T-helper 1 cell (primary cell): ENCODE measurements at places on chromosomes 12 and 14.
A peak's percentile ranks its signal among the peaks of the same experiment; 100 is the strongest.

DNA sequence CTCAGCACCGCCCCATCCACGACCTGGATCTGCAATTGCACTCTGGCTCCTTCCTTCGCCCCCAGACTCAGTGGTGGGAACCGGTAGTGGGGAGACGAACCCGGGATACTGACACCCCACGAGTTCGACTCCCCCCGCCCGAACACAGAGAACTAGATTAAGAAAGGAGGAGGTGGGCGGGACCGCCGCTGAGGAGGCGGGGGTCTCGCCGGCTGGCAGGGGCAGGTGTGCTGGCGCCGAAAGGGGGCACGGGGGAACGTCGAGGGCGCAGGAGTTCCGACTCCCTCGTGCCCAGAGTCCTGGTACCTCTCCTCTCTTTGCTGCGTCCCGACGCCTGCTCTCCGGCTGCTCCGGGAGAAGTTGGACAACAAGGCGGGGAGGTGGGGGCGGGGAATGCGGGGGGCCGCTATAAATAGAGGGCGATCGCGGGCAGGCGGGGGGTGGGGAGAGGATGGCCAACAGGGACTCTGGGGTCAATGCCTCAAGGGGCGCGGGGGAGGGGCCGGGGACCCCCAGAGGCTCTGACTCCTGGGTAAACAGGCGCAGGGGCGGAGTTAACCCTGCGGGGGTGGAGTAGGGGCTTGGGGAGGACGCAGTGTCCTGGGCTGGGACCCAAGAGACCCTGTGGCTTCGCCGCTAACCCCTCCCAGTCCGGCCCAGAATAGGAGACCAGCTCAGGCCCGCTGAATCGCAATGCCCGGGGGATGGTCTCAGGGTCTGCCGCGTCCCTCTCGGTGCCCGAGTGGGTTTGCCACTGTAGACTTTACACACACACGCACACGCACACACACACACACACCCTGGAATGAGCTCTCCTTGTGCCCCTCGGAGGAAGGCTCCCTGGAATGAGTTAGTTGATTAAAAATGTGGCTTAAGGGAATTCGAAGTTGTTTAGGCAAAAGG, 761 bp upstream of the NDRG2 start:
- DNase-seq = no peak

GRCh38 chr14:79044894-79045624, 874.9 kb downstream of the NRXN3 start:
- DNase-seq = no peak

GRCh38 chr14:93543766-93544165, 113.0 kb downstream of the UNC79 start:
- no peak for DNase-seq

- peak; percentile 46 for DNase-seq
Measured at GRCh38 chr14:104137297-104138097, 890 bp upstream of the KIF26A start.

- no peak for DNase-seq
Measured at GRCh38 chr12:125099409-125099782, 34.2 kb downstream of the AACS start.

DNA sequence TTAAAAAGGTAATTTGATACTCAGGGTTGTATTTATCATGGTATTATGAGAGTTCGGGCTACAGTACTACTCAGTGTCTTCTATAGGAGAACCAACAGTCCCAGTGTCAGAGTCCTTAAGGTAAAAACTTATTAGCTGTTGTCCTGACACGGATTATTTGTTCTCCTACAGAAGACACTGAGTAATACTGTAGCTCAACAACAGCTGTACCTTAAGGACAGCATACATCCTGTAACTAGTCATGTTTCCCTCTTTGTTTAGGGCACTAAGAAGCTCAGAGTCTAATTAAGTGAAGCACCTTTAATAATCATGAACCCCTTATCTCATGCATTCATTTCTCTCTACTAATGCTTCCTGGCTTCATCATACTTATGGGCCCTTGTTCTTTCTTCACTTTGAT, 33.9 kb downstream of the ARF6 start:
- DNase-seq = no peak

- DNase-seq = no peak
Measured at GRCh38 chr12:123907726-123908476, 64.7 kb downstream of the CCDC92 start.

GRCh38 chr12:90922145-90922627, 32.8 kb downstream of the CCER1 start:
- DNase-seq = no peak

GRCh38 chr12:74689071-74689655, 151.5 kb downstream of the ATXN7L3B start:
- no peak for DNase-seq

- no peak for DNase-seq
Measured at GRCh38 chr12:116697716-116698115, 40.2 kb downstream of the SPRING1 start.

GRCh38 chr14:29042551-29042950, 276.0 kb downstream of the FOXG1 start:
- DNase-seq = no peak

DNA sequence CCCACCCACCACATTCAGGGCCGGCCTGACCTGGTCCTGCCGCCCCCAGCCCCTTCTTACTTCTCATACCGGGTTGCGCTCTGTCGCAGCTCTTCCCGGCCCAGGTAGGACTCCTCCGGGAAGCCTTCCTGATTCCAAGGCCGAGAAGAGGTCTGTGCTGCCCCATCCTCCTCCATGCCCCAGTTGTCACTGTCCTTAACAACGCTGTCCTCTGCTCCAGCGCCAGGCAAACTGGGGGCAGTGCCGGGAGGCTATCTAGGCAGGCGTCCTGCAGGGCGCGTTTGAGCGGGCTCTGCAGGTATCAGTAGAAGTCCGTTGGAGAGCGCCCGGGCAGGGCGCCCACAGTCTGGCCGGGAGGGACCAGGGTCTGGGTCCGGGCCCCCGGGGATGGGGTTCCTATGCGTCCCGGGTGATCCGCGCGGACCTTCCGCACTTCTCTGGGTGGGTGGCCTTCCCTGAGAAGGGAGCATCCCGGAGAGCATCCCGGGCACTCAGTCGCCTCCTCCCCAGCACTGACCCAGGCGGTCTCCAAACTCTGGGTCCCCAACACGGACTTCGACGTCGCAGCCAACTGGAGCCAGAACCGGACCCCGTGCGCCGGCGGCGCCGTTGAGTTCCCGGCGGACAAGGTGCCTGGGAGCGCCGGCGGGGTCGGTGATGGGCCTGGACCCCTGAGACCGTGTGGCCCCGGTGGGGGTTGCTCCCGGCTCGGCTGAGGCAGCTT, 900 bp downstream of the AMN start:
- DNase-seq = no peak

DNA sequence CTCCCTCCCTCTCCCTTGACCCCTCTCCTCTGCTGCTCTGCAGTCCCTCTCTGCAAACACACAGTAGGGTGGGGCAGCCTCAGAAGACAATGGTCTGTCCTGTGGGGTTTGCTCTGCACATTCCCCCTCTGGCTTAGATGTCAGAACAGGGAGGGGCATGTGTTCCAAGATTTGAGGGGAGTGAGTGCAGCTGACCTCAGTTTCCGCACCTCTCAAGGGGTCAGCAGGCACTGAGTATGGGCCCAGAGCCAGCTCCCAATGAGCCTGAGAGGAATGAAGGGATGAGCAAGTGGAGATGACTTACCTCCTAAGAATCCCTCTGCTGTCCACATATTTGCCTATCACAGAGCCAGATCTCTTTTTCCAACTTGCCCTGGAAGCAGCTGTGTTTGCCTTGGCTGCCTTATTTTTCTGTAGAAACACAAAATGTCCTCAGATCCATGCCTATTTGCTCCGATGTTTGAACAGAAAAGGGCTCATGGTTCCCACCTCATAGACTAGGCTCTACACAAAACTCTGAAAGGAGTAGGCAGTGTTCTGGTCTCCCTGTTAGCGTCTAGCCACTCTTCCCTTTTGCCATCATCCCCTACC, 111.4 kb downstream of the CRACR2A start:
- no peak for DNase-seq

DNA sequence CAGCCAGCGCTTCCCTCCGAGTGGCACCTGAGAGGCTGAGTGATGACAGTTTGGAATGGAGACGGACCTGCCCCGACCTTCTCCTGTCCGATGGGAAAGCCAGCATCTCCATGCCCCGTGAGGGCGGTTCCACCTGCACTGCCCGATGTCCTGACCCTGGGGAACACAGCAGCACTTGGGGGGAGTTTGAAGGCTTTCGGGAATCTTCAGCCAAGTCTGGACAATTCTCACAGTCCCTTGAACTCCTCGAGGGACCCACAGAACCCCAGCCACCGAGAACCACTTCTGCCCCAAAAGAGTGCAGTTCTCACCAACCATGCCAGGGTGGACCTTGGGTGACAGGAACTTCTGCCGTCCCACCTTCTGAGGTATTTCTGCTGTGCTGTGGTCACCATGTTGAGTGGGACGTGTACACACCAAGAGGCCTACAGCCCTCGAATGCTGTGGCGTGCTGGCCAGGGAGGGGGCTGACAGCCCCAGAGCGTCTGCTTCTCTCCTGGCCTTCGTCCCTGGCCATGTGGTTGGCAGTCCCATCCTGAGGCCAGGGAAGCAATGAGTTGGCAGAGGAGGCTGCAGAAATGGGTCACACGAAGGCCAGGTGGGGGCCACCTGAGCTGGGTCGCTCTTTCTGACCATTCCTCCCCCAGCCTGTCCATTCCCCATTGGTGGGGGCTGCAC, 1.0 kb downstream of the CLBA1 start:
- no peak for DNase-seq

DNA sequence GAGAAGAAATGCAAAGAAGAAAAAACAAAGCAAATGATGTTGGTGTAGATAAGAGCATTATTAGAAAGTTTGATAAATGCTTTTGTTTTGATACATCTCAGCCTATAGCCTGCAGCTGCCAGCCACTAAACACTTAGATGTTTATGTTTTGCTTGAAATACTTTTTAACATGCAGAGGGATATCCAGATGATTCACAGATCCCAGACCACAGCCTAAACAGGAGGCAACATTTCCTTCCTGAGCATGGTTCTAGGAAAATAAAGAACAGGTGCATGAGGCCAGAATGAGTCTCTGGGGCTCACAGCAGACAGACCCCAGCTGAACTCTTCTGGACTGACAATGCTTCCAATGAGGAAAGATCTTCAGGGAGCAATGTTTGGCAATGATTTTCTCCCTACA, 103.7 kb upstream of the EEA1 start:
- no peak for DNase-seq

GRCh38 chr12:112004041-112004440, 8.9 kb downstream of the TMEM116 start:
- DNase-seq = no peak

DNA sequence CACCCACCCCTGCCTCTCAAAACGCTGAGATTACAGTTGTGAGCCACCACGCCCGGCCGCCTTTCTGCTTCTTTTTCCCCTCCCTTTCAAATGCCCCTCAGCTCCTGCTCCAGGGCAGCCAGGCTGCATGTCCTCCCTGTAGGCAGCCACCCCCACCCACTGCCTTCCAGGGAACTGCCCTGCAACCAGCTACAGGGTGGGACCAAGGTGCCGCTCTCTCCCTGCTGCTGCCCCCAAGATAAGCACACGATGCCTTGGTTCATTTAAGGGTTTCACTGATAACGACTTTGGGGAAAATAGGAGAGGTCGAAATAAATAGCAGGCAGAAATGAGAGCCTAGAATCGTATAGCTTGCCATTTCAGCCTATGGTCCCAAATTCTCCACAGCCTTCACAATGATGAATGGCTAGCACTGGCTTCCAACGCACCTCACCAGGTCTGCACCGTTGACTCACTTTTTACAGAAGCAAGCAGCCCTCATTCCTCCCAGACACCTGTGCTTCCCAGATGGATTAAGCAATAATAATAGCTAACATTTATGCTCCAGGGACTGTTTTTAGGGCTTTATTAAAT, 40.7 kb downstream of the ATG14 start:
- DNase-seq = no peak

GRCh38 chr12:128825835-128826234, 2.1 kb upstream of the SLC15A4 start:
- no peak for DNase-seq
